Uterus (tissue), 4 donors: ENCODE measurements at places on chromosomes 4 and X.

GRCh38 chrX:111410590-111411078, 1.4 kb downstream of the DCX start:
- DNase-seq, result no peak

GRCh38 chrX:11600578-11600977, 65.1 kb downstream of the ARHGAP6 start:
- DNase-seq, result no peak

DNA sequence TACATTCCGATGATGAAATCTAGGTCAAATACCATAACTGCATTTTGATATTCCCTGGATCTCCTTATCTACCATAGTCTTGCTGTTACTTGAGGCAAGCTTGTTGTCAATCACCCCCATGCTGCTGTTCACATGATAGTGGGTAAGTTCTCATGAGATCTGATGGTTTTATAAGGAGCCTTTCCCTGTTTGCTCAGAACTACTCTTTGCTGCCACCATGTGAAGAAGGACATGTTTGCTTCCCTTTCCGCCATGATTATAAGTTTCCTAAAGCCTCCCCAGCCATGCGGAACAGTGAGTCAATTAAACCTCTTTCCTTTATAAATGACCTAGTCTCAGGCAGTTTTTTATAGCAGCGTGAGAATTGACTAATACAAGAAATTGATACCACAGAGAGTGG, 432.0 kb downstream of the GLUD2 start:
- no peak for DNase-seq

GRCh38 chrX:44155126-44155525, 181.9 kb upstream of the NDP start:
- no peak for DNase-seq

- DNase-seq, result no peak
These were observed 19.1 kb upstream of the LAP3 start for GRCh38 chr4:17557880-17558279.

GRCh38 chrX:65574356-65574755, 39.8 kb upstream of the LAS1L start:
- no peak for DNase-seq

GRCh38 chr4:13296986-13297385, 187.2 kb downstream of the RAB28 start:
- no peak for DNase-seq
